ENCODE measurements at places on chromosomes 2 and 18.

DNA sequence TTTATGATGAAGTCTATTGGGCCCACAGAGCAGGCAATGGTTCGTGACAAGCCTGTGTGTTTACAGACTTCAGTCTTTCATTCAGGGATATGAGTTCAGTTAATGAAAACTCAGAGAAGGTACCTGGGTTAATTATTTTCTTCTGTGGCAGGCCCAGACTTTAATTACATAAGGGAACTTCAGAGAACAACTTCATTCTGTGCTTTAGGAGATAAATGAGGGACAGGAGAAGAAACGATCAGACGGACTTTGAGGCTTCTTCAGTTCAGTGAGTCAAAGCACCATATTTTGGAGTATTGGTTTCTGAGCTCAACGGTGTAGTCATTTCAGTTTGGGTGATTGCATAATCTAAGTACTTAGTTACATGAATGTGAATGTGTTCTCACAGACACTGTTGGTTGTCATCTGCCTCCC, 203.0 kb upstream of the KCNJ3 start:
- no peak for DNase-seq

DNA sequence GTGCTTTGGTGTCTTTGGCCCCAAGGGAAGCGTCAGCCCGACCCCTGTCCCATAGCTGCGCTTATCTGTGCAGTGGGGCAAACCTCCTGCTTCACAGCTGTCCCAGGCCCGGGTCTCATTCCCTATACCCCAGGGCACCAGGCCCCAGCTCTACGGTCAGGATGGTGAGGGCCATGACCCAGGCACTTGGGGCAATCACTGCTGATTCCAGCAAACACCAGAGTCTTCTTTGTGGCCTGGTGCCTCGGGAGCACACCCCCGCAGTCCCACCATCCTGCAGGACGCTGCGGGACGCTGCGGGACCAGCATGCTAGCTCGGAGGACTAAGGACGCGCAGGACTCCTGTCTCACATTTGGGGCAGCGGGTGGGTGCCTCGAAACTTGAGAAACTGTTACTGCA, 116.9 kb upstream of the HDAC4 start:
- DNase-seq, result no peak

- DNase-seq, result peak; percentile 1
Measured at GRCh38 chr2:26251893-26252292, 7.2 kb downstream of the HADHB start.

GRCh38 chr18:67508146-67508545, 8.4 kb downstream of the DSEL start:
- DNase-seq, result no peak

GRCh38 chr18:43283299-43283698, 6.0 kb upstream of the SYT4 start:
- DNase-seq, result no peak

DNA sequence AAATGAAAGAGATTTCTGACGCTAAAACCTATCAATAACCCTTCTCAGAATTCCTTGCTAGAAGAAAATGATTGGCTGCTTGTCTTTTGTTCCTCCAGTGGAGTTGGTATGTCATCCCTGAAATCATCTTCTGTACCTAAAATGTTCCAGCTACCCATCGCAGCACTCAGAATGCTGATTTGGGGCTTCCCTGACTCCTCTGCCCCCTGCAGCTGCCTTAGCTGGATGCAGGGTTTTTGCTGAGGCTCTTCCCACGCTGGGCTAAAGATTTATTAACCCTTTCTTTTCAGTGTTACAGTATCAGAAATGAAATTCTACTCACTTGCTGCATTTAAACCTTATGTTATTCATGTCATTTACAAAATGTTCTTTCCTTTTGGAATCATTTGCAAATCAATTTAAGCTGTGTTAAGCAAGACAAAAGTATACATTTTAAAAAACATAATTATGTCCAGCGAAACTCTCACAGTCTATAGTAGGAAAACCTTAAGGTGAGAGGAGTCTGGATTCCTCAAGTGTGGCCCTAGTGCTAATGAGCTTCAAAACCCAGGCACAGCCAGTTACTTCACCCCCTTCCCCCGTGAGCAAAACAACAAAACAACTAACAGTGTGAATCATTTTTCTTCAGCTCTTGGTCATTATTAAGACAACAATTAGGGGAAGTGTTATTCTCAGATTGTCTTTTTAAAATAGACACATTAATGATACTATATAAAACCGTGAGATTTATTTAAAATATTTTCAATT, 32.8 kb downstream of the PKP4 start:
- DNase-seq, result no peak

DNA sequence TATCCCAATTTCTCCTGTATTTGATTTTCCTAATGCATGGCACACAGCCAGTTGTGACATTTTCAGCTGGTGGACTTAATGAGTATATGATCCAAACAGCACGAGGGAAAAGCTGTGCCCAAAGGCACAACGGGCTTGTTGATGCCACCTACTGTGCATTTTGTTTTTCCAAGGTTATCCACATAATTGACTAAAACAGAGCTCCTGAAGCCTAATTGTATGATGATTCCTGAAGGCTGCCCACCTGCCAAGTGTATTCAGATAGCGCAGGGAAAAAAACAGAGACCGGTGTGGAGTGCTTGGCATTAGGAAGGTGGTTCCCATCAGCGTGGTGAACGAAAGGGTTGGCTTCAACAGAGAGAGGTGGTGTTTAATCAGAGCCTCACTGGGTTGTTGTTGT, 14.9 kb downstream of the RBMS1 start:
- DNase-seq, result no peak

DNA sequence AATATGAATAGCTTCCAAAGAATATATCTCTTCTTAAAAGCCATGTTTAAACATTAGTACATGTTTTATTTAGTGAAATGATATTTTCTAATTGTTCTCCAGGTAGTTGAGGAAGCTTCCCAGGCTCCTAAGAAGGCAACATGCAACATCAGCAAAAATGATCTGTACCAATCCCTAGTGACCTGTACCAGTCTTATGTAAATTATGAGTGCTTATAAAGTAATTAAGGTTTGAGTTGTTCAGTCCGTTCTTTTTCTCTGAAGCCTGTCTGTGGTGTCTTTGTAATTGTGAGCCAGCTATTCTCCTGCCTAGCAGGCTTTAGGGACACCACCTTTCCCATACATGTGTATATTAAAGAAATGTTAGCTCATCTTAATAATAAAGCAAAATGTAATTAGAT, 98.2 kb downstream of the PKP4 start:
- no peak for DNase-seq

DNA sequence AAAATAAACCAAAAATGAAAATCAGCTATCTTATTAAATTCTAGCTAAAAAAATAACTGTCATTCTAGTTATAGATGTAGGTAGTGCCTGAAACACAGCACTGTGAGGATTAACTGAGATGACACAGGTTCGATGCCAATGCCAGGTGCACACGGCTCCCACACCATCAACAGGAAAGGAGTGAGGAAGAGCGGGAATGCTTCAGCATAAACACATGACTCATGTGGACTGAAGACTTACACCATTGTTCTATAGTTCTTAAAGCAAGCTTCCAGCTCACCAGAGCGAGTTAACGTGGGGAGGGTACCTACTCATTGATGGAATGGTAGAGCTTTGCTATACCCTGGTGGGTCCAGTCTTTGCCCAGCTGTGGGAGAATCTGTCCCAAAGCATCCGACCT, 76.7 kb downstream of the EMILIN2 start:
- DNase-seq, result no peak

- peak; percentile 45 for DNase-seq
Measured at GRCh38 chr2:216436383-216436782, 24.1 kb downstream of the SMARCAL1 start.

DNA sequence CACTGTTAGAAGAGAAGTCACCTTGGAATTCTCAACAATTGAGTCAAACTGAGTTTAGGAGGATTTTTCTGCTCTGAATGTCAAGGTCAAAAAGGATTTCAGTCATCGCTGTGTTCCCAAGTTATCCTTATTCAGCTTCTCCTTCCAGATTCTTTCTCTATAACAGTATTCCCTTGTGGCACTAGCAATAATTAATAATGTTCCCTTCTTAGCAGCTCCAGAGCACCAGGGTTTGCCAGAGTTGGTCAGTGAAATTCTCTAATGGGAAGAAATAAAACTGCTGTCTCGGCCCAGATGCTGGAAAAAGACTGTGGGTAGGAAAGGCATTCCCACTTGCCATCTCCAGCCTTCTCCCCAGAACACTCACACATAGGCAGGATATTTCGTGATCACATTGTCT, 836.0 kb upstream of the PIK3C3 start:
- DNase-seq, result peak; percentile 29

- no peak for DNase-seq
Measured at GRCh38 chr18:9067823-9068222, 34.7 kb upstream of the NDUFV2 start.

DNA sequence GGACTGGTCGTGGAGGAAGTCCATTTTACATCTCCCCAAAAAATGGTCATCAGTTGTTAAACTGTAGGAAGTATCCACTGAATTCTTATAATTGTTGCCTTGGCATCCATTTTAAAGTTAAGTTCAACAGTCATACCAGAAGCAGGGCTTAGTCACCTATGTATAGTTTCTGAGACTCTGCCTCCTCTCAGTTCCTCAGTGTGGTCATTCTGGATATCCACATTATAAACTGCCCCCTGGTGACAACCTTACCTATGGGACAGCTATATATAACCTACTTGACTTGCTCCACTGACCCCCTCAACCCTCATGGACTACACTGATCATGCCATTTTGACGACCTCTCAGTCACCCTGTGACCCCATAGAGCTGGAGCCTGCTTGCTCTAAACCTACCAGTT, 617.0 kb downstream of the LRP1B start:
- DNase-seq, result no peak

DNA sequence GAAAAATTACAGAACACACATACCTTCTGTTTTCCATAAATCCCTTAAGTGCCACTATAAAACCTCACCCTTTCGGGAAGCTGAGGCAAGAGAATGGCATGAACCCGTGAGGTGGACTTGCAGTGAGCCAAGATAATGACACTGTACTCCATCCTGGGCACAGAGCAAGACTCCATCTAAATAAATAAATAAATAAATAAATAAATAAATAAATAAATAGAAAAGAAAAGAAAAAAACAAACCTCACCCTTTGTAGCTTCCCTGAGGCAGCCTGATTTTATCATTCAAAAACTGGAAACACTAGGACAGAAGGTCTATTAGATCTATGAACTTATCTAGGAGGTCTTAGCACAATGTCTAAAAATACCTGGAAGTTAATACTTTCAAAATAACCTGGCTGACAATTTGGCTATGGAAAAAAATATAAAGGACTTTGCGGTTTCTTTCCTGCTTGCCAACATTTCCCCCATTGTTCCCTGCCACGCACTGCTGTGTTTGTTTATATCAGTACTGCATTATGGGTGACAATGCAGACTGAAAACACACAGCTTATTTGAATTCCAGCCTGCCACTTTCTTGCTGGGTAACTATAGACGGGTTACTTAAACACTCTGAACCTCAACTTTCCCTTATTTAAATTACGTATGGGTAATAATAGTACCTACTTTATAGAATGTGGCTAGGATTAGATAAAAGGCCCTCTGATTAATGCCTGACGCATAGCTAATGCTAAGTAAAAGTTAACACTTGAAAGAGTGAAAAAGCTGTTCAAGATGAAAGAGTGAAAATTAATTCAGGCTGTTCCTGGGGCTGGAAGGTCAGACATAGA, 313.0 kb downstream of the RDH14 start:
- DNase-seq, result no peak

- DNase-seq, result no peak
Measured at GRCh38 chr2:232415736-232416520, 9.3 kb downstream of the ALPG start.

DNA sequence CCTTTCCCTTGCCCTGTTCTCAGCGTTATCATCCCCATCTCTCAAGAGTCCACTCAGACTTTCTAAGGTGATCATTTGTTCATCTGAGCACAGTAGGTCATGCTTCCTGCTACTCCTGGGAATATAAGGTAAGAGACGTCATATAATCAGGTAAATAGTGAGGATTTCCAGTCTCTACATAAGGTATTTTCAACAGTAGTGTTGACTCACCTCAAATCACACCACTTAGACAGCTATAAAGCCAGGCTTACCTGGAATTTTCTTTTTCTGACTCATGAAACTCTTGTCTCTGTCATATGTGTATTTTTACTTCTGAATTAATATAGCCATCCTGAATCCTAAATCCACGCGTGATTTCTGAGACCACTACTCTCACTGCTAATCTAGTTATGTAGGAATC, 443.2 kb downstream of the ARHGAP15 start:
- no peak for DNase-seq

DNA sequence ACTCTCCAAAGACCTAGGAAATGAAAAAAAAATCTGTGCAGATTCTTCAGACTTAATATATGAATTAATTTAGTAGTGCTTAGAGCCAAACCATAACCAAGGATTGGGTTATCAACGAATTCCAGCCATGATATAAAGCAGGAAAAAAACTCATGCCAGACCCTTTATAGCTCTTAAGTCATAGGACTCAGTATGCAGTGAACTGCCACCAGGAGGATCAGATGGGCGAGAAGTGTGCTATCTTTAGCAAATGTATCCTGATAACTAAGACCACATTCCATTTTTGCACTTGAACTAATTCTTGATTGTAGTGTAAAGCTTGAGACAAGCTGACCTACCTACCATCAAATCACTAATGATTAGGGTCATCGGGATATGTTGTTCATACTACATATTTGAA, 178.1 kb downstream of the IKZF2 start:
- no peak for DNase-seq

DNA sequence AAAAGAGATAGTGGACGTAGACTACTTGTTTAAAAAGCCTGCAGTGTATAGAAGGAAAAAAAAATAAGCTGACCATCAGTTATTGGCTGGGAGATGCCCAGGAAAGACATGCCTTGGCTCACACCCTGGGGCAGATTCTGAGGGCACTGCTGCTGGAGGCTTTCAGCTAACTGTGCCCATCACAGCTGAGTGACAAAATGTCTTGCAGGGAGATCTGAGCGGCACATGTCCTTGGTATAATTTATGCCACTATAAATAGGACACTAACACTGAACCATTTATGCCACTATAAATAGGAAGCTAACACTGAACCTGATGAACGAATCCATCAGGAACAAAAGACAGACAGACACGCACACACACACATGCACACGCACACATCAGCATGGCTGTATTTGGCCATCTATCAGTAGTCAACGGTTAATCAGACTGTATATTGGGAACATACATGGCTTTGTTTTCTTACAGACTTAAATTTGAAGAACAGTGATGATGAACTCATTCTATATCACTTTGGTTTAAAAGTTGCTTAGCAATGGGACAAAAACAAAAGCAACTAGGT, 68.2 kb upstream of the NOSTRIN start:
- no peak for DNase-seq

DNA sequence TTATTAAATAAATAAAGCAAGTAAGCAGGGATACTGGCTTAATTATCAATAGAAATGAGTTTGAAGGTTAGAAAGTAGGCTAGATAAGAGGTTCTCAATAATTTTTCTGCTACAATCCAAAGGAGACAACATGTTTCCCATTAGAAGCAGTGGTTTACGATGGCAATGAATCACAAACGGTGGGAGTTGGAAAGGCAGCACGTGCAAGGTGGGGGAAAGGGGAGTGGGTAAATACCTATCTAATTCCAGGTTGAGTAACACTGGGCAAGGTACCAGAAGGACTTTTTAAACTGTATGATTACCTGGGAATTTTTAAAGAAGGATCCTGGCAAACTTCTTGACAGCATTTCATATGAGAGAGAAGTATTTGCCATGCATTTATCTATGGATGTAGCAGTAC, 289.9 kb downstream of the NBAS start:
- peak; percentile 33 for DNase-seq
